ENCODE measurements at places on chromosomes 2 and 18.
A peak's percentile ranks its signal among the peaks of the same experiment; 100 is the strongest.

DNA sequence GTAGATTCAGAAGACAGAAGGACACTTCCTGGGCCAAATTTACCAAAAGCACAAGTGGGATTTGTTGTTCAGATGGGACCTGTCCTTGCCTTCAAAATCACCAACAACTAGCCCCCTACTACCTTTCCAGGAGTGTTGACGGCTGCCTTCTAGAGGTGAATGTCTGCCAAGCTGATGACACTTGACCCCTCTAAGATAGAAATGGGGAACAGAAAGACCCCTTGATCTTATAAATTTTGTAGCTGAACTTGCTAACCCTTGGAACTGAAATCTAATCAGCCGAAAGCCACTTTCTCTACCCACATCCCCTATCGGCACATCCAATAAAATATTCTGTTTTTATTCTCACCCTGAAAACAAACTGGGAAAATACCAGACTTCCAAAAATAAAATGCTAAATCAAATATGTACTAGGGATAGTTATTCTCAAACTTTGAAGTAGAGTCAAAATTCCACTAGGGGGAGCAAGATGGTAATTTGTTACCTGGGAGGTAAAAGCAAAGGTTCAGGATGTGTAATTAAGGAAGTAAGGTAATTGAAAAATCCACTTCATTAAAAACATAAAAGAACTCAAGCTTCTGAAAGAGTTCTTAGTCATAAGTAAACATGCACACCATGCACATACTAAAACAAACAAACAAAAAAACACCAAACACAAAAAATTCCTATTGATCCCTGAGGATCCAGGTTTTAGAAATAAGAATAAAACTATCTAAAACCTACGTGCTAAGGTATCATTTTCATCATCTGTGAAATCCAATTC lies 119.2 kb downstream of the ANKRD44 start:
- peak; percentile 40 for DNase-seq

DNA sequence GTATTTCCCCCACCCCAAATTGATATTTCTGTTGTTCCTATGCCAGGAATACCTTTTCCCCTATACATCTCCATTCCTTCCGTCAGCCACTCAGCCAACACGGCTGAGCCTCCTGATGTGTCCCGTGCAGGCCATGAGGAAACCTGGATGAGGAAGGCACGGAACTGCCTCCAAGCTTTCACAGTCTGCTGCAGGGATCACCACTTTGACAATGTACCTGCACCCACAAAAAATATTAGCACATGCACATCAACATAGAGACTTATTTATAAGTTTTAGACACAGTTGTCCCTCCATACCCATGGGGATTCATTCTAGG lies 101.4 kb upstream of the PPP1CB start:
- no peak for DNase-seq

GRCh38 chr2:145744541-145745386 lies 1224.8 kb upstream of the ZEB2 start:
- DNase-seq: no peak

GRCh38 chr2:65265671-65266045 lies 38.0 kb downstream of the ACTR2 start:
- no peak for DNase-seq

DNA sequence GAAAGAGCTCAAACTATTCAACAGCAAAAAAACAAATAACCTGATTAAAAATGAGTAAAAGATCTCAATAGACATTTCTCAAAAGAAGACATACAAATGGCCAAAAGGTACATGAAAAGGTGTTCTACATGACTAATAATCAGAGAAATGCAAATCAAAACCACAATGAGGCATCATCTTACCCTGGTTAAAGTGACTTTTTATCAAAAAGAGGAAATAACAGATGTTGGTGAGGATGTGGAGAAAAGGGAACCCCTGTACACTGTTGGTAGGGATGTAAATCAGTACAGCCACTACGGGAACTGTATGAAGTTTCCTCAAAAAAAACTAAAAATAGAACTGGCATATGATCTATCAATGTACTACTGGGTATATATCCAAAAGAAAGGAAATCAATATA lies 39.8 kb upstream of the TMEM163 start:
- no peak for DNase-seq

DNA sequence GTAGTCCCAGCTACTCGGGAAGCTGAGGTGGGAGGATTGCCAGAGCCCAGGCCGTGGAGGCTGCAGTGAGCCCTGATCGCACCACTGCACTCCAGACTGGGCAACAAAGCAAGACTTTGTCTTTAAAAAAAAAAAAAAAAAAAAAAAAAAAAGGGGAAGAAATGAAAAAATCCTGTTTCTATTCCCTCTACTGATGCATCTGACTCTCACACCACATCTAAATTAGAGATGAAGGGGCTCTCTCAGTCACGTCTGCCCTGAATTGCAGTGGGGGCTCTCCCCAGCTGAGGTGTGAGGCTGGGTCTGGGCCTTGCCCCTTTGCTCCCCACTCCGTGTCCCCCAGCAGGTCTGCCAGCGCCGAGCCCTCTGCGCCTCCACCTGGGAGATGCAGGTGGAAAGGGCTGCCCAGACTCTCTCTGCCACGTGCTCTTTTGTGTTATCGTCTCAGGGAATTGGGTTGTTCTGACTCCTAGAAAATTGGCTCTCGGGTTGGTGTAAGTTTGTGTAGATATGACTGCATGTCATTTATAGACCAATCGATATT lies 30.2 kb downstream of the TRAPPC12 start:
- no peak for DNase-seq

DNA sequence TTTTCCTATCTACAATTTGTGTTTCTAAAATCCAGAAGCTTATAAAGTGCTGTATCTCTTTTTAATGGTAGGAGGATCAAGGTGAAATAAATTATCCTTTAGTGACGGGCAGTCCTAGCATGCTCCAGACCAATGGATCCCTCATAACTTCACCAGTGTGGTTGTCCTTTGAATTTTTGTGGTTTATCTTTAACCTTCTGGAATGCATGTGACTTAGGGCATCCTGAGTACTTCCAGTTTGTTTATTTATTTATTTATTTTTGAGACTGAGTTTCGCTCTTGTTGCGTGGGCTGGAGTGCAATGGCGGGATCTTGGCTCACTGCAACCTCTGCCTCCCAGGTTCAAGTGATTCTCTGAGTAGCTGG lies 40.4 kb downstream of the NUP35 start:
- DNase-seq: no peak

GRCh38 chr2:202014759-202015211 lies 18.9 kb upstream of the FZD7 start:
- no peak for DNase-seq

GRCh38 chr2:216951171-216951570 lies 91.3 kb upstream of the TNP1 start:
- DNase-seq: no peak

DNA sequence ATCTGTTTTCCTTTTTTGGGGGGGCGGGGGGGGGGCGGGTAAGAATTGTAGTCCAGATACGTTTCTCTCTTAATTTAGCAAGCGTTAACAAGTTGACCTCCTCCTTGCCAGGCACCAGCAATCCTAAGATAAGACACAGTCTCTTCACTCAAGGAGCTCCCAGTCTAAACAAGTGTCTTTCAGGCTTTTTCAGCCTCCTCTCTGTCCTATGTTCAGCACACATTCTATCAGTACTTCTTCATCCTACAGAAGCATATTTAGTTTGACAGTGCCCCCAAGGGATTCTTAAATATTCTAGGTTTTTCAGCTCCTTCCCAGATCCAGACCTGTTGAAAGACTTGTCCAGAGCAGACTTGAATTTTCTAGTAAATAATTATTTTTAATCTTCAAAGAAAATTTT lies 2.7 kb downstream of the PPP1CB start:
- DNase-seq: peak; percentile 57

GRCh38 chr2:235827585-235827992 lies 333.7 kb downstream of the AGAP1 start:
- no peak for DNase-seq

DNA sequence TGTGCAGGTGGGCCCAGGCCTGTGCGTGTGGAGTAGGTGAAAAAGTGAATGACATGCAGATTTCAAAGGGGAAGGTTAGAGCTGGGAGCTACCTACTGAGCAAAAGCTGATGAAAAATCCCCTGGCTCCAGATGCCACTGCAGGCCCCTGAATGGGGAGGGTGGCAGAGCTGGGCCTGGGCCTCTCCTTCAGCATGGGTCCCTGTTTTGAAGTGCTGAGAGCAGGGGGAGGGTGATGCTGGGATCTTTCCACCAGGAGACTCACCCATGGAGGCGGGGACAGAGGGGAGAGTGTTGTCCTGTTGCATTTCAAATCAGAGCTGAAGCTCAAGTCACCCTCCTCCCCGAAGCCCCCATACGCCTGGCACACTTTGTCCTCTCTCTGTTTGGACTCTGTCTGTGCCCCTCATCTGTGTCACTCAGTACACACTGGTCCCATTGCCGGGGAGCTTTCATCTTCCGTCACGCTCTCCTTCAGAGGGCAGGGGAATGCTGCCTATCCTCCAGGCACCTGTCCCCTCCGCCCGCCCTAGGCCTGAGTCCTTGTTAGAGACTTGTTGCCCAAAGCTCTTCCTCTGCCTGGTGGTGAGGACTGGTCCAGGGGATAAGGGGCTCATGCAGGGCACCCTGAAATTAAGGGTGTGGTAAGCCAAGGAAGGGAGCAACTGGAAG lies 206.6 kb downstream of the HAUS1 start:
- DNase-seq: no peak

GRCh38 chr2:6694555-6694954 lies 171.2 kb downstream of the CMPK2 start:
- DNase-seq: no peak

DNA sequence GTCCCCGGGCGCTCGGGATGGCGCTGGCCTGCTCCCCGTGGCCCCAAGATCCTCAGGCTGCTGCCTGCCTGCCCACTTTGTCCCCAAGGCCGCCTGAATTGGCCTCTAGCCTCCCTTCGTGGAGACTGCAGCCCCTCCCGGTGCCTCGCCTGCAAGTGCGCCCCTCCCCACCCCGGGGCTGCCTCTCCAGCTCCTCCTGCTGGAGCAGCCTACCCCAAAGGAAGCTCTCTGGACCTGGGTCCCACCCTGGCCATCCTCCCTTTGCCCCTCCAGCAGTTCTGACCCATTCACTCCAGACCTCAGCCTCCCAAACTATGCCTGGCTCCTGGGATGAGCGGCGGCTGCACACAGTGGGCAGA lies 6.2 kb downstream of the ESPNL start:
- DNase-seq: no peak

GRCh38 chr2:113174376-113174750 lies 592 bp downstream of the PSD4 start:
- peak; percentile 27 for DNase-seq

GRCh38 chr2:149857344-149857743 lies 269.8 kb upstream of the MMADHC start:
- DNase-seq: no peak

GRCh38 chr2:55000341-55000740 lies 49.9 kb downstream of the RTN4 start:
- DNase-seq: no peak

GRCh38 chr2:217527590-217528202 lies 475.1 kb downstream of the TNS1 start:
- no peak for DNase-seq

DNA sequence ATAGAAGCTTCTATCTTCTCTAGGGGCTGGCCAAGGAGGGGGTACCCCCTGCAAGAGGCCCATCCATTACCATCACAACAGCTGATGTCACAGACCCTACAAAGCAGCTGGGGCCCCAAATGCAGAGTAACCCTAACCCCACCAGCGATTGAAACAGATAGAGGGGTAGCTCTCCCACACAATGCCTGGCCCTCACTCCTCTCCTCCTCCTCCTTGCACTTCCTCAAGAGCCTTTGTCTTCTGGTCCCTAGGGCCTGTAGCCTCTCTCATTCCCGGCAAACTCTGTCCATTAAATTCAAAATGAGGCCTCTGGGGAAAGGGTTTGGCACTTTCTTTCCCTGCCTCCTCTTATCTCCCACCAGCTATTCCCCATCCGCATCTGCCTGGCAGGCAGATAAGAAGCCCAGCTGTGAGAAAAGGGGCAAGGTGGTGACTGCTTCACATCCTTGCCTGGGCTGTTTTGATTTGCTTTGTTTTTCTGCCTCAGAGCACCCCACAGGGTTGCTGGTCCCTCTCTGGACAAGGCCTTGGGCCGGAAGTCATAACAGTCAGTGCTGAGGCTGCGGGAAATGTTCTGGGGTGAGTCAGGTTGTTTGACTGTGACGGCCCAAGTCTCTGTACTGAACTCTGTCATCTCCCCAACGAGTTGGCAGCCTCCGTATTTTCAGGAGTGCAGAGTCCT lies 26.1 kb upstream of the CYP26B1 start:
- no peak for DNase-seq

GRCh38 chr2:102451968-102452367 lies 21.1 kb upstream of the SLC9A4 start:
- DNase-seq: no peak

- no peak for DNase-seq
Measured at GRCh38 chr2:64114912-64115277, 29.3 kb downstream of the PELI1 start.

- no peak for DNase-seq
Measured at GRCh38 chr2:212892193-212892592, 259.2 kb downstream of the IKZF2 start.

- DNase-seq: no peak
Measured at GRCh38 chr18:4587204-4587603, 132.1 kb upstream of the DLGAP1 start.

DNA sequence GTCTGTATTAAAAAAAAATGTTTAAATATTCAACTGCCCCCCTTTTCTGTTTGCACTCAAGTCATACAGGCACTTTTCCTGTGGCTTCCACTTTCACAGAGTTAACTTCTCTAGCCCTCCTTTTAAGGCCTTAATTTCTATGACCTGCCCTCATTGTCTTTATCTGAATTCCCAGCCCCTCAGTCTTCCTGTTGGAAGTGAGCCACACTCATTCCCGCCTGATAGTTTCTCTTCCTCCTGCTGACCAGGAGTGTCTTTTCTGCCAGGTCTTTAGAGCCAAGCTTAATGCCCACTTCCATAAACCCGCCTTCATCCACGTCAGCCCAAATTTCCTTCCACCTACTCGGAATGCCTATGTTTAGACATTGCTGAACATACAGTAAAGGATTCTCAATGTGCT lies 10.5 kb downstream of the COPS8 start:
- no peak for DNase-seq

- no peak for DNase-seq
Measured at GRCh38 chr2:180753809-180754761, 226.3 kb upstream of the UBE2E3 start.

DNA sequence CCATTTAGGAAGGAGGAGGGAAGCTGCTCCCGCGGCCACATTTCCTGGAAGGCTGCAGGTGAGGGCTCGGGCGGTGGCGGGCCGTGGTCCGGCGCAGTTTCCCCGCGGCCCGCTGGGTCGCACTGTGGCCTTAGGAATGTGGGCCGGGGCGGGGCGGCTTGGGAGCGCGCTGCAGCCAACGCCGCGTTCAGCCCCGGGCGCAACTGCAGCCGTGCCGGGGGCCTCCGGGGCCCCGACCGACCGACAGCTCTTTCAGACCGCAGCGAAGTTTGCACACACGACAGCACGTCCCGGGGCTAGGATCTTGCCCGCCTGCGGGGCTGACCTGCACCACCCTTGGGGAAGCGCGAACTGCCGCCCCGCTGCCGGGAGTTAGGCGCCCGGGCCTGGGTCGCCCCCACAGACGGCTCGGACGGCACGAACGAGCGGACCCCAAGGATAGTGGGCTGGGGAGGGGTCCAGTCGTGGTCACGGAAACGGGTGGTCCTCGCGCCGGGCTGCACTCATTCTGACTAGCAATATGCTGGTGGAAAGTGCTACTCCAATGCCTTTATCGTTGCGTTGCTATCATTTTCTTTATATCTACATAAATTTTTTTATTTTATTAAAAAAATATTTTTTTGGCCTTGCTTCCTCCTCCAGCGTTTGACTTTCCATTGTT lies 69.9 kb upstream of the DLX2 start:
- no peak for DNase-seq

All from hematopoietic multipotent progenitor cell treated with erythropoietin and hydrocortisone succinate and interleukin-3 and kit ligand, for 17 days (in vitro differentiated cells).